ENCODE measurements at places on chromosomes 2 and 18.

DNA sequence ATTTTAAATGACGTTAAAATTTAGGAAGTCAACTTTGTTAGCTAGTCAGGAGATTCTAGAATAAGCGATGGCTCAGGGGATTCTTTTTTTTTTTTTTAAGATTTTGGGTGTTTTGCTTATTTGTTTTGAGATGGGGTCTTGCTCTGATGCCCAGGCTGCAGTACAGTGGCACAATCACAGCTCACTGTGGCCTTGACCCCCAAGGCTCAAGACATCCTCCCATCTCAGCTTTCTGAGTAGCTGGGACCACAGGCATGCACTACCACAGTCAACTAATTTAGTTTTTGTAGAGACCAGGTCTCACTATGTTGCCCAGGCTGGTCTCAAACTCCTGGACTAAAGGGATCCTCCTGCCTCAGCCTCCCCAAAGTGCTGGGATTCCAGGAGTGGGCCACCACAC, 16.9 kb downstream of the ATL2 start:
- DNase-seq, result no peak

DNA sequence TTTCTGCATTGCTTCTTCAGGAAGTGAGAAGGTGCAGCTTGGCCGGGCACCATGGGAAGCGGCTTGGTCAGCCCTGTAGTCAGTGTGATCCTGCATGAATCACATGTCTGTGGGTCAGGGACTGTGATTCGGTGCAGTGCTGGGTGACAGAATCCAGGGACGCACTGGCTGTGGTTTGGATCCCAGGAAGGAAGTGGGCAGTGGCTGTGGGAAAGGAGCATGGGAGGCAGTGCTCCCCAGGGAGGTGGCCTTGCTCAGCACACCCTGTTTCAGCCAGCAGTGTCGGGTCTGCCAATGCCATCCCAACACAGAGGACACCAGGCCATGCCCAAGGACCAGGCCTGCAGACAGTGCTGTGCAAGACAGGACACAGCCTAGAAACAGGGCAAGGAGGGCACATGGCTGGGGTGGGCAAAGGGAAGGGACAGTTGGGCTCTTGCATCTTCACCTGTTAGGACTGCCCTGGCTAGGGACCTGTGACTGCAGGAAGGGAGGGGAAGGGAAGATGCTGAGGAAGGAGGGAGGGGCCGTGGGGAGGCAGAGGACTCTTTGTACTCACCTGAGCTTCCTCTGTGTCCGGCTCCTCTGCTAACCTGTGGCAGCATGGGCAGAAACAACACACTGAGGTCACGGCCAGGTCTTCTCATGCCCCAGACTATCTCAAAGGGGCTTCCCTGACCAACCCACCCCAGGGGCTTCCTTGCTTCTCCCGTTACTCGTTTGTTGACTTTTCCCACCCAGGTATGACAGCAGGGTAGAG, 37.2 kb upstream of the DNMT3A start:
- no peak for DNase-seq

GRCh38 chr2:43701111-43701510, 24.9 kb upstream of the C1GALT1C1L start:
- no peak for DNase-seq

- DNase-seq, result no peak
Observed at GRCh38 chr2:170878066-170878465, 51.0 kb upstream of the GORASP2 start.

GRCh38 chr2:159095813-159096212, 127.4 kb downstream of the TANC1 start:
- DNase-seq, result no peak
